ENCODE measurements at places on chromosomes 7 and 10.

DNA sequence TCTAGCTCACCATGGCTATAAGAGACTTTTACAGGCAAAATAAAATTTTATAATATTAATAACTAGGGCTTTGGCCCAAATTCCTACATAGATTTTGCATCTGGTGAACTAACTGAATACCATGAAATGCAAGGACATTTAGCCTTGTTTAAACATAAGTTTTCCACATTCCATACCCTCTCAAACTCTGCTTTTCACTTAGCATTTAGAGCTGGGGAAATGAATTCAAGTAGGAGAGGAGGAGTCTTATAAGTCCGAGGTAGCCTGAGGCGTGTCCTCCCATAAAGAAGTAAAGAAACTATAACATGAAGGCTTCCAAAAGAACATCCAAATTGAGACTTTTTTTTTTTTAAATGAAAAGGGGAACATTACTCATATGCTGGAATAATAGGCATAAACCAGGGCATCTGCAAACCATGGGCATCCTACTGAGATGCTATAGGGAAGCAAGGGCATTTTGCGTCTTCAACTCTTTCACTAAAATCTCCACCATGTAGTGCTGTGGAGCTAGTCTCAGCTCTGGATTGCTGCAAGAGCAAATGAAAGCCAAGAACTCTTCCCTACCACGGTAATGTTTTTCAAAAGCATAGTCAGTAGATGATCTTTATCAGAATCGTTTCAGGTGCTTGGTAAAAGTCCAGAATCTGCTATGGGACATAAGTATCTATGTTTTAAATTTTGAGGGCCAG lies 79.1 kb downstream of the PALS2 start:
- DNase-seq = no peak

DNA sequence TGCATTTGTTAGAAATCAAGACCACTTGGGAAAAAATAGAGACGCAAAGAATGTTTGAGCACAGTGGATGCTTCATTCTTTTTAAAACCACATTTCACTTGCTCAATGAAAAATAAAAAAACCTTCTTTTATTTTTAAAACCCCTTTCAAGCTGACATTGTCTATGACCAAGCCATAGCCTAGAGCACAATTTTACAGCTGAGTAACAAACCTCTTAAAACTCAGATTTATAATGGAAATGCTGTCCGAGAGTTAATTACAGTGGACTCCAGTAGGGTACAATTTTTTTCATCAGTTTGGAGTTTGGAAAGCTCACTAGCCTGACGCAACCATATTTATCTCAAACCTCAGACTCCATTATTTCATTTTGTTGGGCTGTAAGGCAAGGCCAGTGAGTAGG lies 116.3 kb downstream of the RNLS start:
- DNase-seq = no peak

GRCh38 chr7:102310414-102310815 lies 23.7 kb downstream of the SH2B2 start:
- DNase-seq = no peak

DNA sequence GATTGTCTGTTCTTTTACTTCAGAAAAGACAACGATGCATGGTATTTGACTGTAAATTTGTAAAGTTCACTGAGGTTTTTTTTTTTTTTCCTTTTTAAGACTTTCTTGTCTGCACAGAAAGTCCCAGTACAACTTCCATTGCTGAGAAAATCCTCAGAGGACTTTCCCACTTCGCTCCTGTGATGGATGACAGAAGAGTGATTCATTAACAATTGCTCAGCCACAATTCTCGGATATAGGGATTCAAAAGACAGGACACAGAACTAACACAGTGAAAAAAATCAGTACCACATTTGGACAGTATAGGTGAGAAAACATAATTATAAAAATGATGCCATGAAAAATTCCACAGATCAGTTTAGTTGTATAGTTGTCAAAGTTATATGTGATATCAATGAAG lies 48.0 kb downstream of the SEC23IP start:
- no peak for DNase-seq

DNA sequence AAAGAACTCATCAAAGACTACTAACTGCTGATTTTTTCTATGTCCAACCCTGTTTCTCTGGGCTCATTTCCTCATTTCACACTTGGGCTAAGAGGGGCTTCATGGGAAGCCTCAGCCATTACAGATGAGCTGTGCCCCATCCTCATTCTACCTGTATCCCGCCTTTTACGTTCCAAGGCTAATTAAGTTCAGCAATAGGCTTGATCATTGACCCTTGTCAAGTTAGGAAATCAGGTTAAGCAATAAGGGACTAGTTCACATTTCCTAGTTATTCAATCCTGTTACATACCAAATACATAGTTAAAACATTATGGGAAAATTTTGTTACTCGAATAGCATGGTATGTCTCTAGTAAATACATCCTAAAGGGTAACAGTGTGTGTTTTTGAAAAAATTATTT lies 29.3 kb upstream of the AGBL3 start:
- no peak for DNase-seq

GRCh38 chr10:82813856-82814255 lies 938.9 kb downstream of the NRG3 start:
- no peak for DNase-seq

DNA sequence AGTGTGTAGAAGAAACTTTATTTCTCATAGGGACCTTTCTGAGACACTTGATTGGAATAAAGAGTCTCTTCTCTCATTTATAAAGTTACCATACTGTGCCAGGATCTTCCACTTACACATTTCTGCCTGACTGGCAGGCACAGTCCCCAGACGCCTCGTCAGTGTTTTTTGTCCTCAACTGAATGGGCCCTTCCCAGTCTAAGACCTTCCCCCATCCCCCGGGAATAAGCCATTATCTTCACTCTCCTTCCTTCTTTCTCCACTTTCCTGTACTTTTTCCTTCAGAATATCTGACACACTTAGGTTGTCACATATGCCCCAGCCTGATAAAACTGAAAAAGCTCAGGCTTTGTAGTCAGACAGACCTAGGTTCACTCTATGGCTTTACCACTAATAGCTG lies 35.3 kb upstream of the KCNIP2 start:
- no peak for DNase-seq

DNA sequence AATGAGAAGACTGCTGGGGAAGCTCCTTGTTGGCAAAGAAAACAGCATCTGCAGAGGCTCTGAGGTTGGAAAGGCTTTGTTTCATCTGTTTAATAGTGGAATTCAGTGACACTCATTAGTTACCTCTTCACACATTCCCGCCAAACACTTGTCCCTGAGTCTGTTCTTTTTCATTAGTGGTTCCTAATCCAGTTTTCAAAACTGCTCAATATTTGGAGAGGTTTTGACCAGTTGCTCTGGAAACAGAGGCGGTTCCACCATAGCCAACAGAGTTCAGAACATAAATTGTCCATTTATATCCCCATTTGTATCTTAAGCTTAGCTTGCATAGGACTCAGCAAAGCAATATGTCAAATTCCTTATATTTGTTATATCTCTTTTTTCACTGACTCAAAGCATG lies 754.6 kb downstream of the AUTS2 start:
- DNase-seq = no peak

DNA sequence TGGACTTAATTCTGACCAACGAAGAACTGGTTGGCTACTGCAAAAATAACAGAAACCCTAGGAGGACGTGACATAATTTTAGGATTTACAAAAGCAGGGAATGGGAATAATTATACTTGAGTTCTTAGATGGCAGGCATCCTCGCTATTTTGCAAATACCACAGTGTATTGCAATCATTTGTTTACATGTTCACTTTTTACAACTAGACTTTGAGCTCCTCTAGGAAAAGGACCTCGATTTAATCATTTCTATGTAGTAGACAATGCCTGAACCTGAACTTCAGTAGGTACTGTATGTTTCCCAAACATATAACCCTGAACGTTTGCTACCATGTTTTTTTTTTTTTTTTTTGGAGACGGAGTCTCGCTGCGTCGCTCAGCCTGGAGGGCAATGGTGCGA lies 137.7 kb downstream of the CNOT4 start:
- no peak for DNase-seq

Data from effector CD8-positive, alpha-beta T cell (primary cell).